ENCODE measurements at places on chromosomes 16 and 17. TPM values are rescaled to one million over a fixed set of nuclear protein-coding genes. Genes with fewer than 3 reads are reported as not detected.

DNA sequence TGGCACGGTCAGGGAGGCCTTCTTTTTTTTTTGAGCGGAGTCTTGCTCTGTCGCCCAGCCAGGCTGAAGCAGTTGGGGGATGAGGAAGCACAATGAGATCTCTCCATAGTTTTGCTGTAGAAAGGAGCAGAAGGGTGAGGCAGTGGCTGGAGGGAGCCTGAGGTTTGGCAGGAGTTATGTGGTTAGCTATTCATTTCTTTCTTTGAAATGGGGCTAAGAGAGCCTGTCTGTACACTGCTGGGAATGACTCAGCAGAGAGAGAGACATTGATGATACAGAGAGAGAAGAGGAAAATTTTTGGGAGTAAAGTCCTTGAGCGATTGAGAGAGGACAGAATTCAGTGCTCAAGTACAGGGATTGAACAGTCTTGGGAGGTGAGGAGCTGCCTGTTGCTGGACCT, 22.1 kb downstream of the NOS2 start:
- no peak for DNase-seq

GRCh38 chr16:59295993-59296736, 562.0 kb upstream of the GOT2 start:
- no peak for DNase-seq

GRCh38 chr17:44787271-44787940, 28.6 kb downstream of the ADAM11 start:
- DNase-seq, result no peak

DNA sequence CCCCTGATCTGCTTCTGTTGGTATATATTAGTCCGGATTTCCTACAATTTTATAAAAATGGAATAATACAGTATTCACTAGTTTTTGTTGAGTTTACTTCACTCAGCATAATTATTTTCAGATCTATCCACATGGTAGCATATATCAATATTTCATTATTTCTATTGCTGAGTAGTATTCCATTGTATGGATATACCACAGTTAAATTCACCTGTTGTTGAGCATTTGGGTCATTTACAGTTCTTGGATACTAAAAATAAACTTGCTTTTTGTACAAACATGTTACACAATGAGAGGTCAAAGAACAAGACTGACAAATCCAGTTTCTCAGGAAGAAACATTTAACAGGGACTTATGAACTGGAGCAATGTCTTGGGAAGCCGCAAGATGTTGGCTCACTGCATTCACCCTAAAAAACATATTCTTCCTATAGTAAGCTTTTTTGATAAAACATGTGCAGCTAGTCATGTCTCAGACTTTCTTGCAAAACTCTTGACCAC, 126.9 kb upstream of the HS3ST2 start:
- no peak for DNase-seq

DNA sequence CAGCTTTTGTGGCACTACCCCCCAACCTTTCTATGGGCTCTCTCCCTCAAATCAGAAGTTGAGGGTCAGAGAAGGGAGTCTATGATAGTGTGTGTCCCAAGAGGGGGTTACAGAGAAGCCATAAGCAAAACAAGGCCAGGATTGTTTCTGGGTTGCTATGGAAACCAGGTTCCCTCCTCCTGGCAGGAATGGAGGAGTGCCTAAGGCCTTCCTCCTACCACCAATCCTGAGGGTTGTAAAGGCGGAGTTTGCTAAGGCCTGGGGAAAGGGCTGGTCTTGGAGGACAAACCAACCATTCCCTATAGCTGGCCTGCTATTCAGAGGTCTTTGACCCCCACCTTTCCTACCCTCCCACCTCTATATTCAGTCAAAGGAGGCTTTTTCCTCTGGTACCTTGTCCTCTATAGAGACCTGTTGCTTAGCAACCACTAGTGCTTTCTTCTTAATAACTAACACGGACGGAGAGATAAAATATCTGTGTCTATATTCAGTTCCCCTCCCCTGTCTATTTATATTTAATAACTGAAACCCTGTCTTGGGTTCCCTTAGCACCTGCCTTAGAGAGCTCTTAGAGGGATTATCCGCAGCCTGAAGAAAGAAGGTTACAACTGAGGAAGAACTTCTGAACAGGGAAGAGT, 43.4 kb downstream of the NEUROD2 start:
- DNase-seq, result no peak

Gene OR2C1
- polyA plus RNA-seq, result 0.70 TPM

Gene FBXW10
- 0.32 TPM for polyA plus RNA-seq

Data from right renal pelvis (tissue), 4 donors.